ENCODE measurements at places on chromosomes 12 and 14.

GRCh38 chr12:121525411-121525810, 55.4 kb downstream of the KDM2B start:
- DNase-seq: no peak

GRCh38 chr12:45232756-45233372, 17.0 kb downstream of the ANO6 start:
- DNase-seq: no peak

- DNase-seq: peak; percentile 7
These were observed at the start of gene CD9 for GRCh38 chr12:6200256-6201212. TSS of gene CD9 (plus strand) at chr12:6200400. CDS start at chr12:6200500, 100 bp downstream.

DNA sequence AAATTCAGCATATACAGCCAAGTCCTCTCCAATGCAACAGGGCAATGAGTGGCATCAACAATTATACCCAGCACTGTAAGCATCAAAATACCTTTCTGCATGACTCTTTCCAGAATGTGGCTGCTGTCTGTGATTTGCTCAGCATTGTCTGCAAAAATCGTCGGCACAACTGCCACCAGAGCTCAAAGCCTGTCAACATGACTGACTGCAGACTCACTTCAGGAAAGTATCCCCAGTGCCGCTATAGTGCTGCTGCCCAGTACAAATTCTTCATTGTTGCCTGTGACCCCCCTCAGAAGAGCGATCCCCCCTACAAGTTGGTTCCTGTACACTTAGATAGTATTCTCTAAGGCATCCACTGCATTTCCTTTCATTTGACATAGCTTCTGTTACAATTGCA, 735 bp downstream of the RNASE6 start:
- no peak for DNase-seq

DNA sequence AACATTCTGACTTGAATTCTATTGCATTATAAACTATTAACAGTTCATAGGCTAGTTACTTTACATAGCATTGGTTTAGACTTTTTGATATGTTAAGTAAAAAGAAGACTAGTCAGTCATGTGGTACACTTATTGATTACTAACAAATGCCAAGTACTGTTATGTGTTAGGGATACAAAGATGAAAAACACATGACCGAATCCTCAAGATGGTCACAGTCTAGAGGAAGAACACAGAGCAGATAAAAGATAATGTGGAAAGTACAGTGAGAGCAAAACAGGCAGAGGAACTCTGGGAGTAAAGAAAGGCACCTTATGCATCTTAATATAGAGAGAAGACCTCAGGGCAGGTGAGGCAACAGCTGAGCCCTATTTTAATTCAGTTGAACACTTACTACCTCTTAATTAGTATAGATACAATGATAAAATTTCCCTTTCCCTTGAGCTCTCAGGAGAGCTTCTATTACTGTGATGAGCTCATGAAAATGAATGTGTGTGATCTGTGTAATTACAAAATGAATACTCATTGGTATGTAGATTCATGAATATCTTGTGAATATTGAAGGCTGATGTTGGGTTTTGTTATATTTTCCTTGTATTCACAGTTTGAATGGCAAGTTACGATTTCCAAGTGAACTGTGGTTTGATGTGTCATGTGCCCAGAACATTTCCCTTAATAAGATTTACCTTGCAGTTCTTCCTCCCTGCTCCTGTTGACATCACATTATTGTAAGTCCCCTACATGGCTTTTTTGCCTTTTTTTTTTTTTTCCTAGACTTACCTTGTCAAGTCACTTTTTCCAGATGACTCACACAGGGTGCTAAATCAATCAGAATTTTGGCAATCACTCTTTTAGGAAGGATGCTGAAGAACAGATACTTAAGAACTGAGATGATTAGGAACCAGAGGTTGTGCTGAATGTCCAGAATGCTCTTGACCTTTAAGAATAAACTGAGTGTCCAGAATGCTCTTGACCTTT, 29.5 kb upstream of the MSRB3 start:
- DNase-seq: no peak

GRCh38 chr14:50758945-50759344, 72.0 kb downstream of the NIN start:
- DNase-seq: no peak

DNA sequence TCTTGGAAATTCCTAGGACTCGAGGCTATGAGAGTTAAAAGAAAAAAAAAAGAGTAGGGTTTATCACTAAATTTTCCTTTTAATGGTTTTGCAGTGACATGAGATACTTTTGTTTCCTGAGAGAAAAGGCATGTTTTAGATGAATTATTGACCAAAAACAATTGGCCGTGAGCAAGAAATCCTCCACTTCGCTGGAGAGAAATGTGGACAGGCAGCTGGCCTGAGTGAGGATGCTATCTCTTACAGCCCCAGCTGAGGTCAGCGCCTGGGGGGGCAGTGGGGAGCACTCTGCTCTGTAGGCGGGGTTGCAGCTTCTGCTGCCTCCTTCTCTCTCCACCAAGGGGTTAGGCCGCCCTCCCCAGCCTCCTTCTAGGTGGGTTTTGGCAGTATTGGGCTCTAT, 54.7 kb downstream of the PRIMA1 start:
- no peak for DNase-seq
